ENCODE measurements at places on chromosomes 2 and 18.

DNA sequence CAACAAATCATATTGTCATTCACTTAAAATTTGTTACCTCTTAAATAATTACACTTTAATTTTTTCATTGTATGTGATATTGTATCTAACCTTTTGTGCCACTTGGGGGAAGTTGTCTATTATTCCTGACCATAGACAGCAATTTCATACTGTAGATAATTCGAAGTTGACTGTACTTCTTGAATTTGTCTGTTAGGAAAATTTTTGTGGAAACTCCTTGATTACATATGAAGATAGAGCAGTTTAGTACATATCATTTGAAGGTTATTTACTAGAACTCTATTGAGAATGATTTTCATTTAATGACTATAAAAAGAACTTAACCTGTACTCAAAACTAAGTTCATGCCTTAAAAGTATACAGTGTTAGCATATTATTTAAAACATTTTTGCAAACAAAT lies 5.1 kb downstream of the DYNC1I2 start:
- no peak for DNase-seq

GRCh38 chr18:3074087-3074486 lies 61.1 kb upstream of the LPIN2 start:
- no peak for DNase-seq

DNA sequence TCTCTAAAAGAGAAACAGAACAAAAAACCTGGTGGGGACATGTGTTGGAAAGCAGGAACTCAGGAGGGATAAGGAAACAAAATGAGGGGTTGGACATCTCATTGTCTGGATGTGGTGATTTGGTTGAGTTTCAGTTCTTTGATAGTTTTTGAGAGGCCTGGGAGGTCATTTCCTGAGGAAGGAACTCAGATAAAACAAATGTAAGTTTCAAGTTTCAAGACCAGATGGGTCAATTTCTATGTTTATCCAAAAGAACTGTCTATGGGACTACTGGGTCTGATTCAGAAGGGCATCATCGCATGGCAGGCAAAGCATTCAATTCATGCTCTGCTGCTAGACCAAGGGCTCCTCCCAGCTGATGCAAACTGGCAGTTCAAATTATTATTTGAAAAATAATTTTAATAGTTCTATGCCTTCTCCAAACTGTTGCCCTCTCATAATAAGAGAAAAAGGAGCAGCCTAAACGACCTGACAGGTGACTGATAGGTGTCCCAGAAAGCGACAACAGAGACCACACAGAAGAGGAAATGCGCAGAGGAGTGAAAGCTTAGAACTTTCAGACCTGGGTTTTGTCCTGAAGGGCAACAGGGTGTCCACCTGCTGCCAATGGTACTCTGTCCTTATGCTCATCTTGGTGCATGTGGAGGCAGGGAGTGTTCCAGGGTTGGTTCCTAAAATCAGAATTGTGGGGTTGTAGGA lies 39.3 kb upstream of the SH3RF3 start:
- no peak for DNase-seq

GRCh38 chr18:69216321-69216720 lies 184.4 kb upstream of the DOK6 start:
- DNase-seq = no peak

GRCh38 chr2:186098821-186099220 lies 360.2 kb downstream of the FSIP2 start:
- DNase-seq = no peak

DNA sequence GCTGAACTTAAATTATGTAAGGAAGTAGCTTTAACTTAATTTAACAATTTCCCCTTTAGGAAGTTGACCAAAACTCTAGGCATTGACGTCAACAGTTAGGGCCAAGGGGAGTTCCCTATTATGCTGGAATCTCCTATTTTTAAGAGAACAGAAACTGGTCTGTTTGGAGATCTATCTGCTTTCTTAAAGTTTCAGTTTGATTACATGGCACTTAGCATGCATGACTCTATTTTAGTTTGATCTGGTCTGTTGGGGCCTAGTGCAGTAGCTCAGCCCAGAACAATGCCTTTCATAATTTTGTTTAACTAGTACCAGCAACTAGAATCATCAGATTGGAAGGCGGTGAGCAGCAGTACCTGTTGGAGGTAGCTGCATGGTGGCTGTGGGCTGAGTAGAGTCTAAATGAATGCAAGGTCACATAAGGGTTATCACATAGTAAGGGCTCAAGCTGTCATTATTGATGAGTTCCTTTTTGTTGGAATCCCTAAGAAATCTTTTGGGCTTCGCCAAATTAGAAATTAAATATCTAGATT lies 60.5 kb upstream of the ZNG1B start:
- no peak for DNase-seq

DNA sequence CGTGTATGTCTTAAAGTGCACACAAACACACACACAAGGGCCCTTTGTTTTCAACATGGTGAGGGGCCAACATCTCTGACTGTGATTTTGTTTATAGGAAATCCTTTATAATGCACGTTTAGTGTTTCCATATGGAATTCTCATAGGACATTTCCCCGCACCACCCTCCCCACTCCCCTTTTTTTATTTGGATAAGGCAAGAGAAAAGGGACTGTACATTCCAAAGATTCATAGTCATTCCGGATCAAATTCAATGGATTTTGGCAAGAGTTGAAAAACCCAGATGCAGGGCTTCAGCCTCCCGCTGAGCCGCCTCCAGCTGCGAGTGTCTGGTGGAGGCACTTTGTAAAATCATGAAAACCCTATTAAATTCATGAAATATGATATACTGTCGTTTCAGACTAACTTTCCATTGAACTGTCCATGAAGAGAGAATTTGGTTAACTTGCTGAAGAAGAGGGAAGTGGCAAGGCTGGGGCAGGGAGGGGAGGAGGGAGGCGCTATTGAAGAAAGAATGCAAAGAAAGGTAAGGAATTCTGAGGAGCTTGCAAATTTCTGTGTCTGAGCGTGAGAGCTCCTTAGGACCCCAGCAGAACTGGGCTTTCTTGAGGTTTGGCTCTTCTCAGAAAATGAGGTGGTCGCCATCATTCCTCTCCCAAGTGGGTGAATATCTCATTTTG lies 25.8 kb upstream of the SLC14A2 start:
- DNase-seq = no peak

DNA sequence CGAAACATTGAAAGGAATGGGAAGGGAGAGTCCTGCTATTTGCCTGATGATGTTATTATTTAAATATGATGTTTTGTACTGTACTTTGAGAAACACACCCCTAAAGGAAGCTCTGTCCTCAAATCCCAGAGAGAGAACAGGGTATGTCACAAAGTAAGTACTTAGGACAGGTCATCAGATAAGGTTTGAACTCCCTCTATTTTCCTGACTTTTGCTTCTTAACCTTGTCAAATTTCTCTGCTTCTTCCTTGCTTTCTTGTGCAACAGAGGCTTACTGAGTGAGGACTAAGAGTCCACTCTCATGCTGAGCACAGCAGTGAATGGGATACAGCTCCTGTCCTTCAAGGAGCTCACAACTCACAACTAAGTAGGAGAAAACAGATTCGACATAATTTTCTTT lies 3.7 kb downstream of the DGUOK start:
- DNase-seq = no peak
